ENCODE measurements at places on chromosomes 1 and 21.

DNA sequence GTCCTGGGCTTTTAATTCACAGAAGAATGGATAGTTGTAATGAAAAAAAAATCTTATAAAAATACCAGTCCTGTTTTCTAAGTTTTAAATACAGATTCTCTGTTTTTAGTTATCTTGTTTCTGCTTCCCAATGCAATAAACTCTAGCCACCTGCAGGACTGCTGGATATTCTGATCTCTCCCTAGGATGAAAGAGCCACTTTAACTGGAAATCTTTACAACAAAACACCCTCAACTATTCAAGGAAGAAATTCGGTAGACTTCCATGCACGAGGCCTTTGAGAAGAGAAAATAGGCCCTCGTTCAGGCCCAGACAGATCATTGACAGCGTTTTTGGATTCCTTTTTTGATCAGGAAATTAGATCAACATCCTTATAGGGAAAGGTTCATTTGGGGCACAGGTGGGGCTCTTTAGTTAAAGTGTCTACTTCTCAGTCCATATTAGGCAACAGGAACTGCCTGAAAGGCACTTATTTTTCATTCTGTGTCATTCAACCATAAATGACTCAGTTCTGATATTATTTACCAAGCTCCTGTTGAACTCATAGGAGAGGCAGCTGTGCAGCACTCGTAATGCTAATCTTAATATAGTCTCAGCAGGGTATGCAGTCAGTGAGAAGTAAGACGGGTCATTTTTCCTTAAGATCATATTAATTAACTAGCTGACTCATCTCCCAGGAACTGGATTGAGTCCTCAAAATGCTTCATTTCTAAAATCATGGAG lies 71.1 kb upstream of the ERRFI1 start:
- DNase-seq: no peak
- no peaks in the 10 kb centered on the region for H3K27me3 ChIP-seq
- H3K36me3 ChIP-seq: no peaks in the 10 kb centered on the region
- peaks cover 39% of the 10 kb centered on the region for H3K4me1 ChIP-seq
- H3K27ac ChIP-seq: peak overlapping the region; percentile 85
- no peak overlapping the region for H3K4me3 ChIP-seq

GRCh38 chr1:220291580-220291979 lies 19.3 kb upstream of the RAB3GAP2 start:
- no peak overlapping the region for H3K27ac ChIP-seq
- DNase-seq: no peak
- H3K27me3 ChIP-seq: no peaks in the 10 kb centered on the region
- H3K4me3 ChIP-seq: no peak overlapping the region
- H3K36me3 ChIP-seq: no peaks in the 10 kb centered on the region
- H3K4me1 ChIP-seq: no peaks in the 10 kb centered on the region

- H3K36me3 ChIP-seq: no peaks in the 10 kb centered on the region
- no peak overlapping the region for H3K4me3 ChIP-seq
- no peak overlapping the region for H3K27ac ChIP-seq
- no peak for DNase-seq
- no peaks in the 10 kb centered on the region for H3K27me3 ChIP-seq
Observed at GRCh38 chr1:60390593-60391282, 317.2 kb upstream of the C1orf87 start.

GRCh38 chr21:36023092-36023480 lies 37.2 kb downstream of the SETD4 start:
- no peaks in the 10 kb centered on the region for H3K36me3 ChIP-seq
- no peaks in the 10 kb centered on the region for H3K27me3 ChIP-seq
- H3K4me3 ChIP-seq: no peak overlapping the region
- no peak for DNase-seq
- H3K27ac ChIP-seq: no peak overlapping the region

Data from pancreas (tissue), 10 donors.